ENCODE measurements at places on chromosomes 2 and 18.

GRCh38 chr2:165596788-165597187, 127.3 kb downstream of the CSRNP3 start:
- no peak for DNase-seq

DNA sequence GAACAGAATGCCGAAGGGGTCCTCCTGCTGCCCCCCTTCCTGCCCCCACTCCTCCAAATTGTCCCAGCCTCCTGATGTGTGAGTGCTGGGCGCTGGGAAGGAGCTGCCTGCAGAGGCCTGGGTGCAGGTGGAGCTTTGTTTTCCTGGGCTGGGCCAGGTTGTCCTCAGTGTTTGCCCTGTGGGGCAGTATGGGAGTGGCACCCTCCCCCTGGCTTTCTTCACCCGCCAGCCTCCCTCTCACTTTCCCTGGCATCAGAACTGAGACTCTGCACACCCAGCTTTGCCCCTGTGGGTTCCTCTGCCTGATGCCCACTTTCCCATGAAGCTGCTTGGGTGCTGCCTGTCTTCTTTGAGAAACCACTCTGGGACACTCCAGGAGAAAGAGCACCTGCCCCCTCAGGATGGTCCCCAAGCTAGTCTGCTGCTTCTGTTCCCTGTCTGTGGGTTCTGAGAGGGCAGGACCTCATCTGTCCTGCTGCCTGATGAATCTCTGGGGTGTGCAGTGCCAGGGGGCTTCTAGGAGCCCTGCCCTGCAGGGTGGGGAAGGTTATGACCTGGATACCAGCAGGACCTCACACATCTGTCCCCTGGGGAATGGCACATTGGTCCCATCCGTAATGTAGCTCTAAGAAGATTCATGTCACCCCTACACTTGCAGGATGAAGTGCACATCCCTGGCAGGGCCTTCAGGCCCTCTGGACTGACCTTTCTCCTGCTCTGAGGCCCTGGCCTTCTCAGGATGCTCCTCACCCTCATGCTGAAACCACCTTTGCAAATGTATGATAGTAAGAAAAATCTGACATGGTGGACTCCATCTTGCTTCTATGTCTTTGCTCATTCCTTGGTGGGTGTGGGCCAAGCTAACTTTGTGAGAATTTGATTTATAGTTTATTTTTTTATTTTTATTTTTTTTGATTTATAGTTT, 146.8 kb upstream of the HS6ST1 start:
- DNase-seq: no peak

- no peak for DNase-seq
Observed at GRCh38 chr2:36781907-36782720, 85.6 kb downstream of the VIT start.

DNA sequence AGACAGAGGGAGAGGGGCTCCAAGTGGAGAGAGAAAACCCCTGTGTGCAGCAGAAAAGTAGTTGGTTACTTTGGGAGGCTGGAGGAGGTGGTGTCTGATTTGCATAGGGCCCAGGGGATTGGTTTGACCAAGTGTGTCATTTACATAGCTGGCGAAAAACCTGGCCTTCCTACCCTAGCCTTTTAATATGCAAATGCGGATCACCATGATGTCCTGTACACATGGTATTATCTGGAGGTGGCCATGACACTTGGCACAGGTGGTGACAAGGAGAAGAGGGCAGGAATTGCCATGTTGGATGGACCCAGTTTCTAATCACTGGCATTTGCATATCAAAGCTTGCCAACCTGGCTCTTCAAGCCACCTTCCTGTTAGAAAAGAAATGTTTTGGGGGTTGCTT, 120.8 kb upstream of the CHAC2 start:
- DNase-seq: no peak

DNA sequence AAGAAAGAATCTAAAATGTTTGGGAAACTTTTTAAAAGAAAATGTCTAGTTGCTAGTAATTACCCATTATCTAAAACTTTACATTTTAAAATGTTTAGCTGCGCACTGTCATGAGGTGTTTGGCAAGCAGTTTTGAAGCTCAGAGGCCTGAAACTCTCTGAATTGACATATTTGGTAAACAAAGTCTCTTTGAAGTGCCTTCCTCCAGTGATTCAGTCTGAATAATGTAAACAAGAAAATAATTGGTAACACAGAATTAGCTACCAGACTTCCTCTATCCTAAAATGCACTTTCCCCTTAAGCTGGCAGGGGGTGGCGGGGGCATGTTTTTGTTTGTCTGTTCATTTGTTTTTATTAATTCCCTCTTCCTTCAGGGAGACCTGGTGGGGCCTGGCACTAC, 61.4 kb downstream of the WDR75 start:
- peak; percentile 13 for DNase-seq

- no peak for DNase-seq
Observed at GRCh38 chr2:26345283-26345544, 729 bp upstream of the SELENOI start.

GRCh38 chr18:10269261-10269660, 185.2 kb upstream of the APCDD1 start:
- DNase-seq: no peak

- DNase-seq: no peak
Observed at GRCh38 chr2:74149247-74149525, 1.5 kb upstream of the BOLA3 start.

DNA sequence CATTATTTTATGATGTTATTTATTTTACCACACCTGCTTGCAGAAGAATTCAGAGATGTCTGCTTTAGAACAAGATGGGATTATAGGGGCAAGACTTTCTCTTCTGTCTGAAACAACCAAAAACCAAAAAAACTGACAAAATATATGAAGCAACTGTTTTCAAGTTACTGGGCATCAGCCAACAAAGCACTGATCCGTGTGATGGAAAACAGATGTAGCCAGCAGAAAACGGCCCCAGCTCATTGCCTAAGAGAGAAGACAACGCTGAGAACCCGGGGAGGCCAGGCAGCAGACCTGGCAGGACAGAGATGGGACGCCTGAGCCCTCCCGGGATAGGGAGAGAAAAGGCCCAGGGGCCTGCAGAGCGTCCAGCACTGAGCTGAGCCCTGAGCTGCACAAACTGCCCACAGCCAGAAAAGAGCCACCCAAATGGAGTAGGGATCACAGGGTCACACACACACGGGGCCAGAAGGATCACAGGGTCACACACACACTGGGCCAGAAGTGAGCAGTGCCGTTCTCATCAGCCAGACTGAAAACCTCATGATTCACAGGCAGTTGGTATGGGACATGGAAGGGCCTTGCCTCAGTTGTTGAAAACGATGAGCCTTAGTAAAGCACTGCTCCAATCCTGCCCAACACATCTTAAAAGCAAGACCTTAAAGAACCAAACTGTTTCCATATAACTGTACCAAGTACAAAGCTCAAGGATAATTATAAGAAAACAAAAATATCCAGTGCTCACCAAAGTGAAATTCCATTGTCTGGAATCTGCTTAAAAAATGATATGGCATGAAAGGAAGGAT, 12.1 kb downstream of the PXDN start:
- DNase-seq: peak; percentile 75

GRCh38 chr2:209788925-209789324, 17.3 kb downstream of the UNC80 start:
- no peak for DNase-seq

GRCh38 chr2:21268878-21269224, 145.1 kb downstream of the TDRD15 start:
- no peak for DNase-seq

DNA sequence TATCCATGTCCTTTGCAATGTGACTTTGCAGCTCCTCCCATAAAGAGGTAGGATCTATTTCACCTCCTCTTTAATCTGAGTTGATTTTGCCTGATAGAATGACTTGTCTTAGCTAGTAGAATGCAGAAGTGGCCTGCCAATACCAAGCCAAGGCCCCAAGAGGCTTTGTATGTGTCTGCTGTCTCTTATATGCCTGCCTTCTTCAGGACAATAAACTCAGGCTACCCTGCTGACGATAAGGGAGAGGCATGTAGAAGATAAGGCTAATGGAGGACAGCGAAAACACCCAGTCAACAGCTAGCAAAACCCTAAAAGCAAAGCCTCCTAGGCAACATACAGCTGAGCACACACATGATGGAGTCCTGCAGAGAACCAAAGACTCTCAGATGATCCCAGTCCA, 1.8 kb upstream of the ZC3H8 start:
- no peak for DNase-seq

- DNase-seq: no peak
Observed at GRCh38 chr2:33391529-33392255, 84.8 kb upstream of the RASGRP3 start.

- DNase-seq: no peak
Observed at GRCh38 chr2:189261431-189261841, 81.9 kb upstream of the COL5A2 start.

GRCh38 chr2:210477496-210477895, 937 bp upstream of the LANCL1 start:
- no peak for DNase-seq

GRCh38 chr18:62870643-62871042, 155.3 kb downstream of the PHLPP1 start:
- no peak for DNase-seq

- DNase-seq: no peak
Observed at GRCh38 chr2:50707196-50707595, 324.7 kb downstream of the NRXN1 start.

DNA sequence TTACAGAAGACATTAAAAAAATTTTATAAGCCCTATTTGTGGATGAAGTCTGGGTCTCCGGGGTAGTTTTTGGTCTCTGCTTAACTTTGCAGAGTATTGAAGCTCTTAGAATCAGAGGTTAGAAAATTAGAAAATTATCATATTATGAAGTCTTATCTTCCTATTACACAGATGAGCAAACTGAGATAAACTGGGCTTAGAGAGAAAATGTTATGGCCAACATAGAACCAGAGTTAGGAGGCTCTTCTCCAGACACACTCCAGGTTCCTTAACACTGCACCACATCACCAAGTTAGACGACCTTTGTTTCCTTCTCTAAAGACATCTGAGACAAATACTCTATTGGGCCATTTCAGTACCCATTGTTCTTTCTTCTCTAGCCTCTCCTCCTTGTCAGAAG, 36.7 kb upstream of the NEB start:
- DNase-seq: no peak

DNA sequence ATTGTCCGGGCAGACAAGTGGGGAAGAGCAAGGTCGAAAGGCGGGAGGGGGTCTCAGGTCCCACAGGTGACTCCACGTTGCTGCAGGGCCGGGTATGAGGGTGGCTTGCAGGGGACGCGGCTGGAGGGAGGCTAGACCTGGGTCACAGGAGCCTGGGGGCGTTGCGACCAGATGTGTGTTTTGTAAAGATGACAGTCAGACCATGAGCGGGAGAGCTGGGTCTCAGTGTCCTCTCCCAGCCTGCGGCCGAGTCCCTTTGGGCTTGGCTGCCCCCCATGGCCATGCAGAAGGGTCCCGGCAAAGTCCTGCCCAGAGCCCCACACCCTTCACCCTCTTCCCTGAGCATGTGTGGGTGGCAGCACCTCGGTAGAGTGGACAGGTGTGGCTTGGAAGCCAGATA, 239.2 kb downstream of the ATAD2B start:
- DNase-seq: no peak

DNA sequence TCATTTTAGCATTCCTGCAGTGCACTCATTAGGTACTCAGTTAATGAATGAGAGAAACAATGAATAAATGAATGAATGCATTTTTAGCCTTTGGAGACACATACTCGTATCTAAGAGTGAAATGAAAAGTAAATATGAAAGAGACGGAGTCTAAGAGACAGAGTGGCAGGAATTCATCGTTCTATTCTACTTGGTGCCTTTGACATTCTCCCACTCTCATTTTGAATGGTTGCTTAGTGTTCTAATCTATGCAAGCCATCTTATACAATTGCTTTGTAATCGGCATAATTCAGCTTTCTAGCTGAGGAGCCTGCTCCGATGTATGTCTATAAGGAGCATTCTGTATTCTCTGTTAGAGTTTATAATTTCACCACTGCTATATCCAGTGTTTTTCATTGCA, 554.9 kb downstream of the PLCL1 start:
- no peak for DNase-seq

- no peak for DNase-seq
Observed at GRCh38 chr2:146730882-146731281, 1113.9 kb upstream of the ACVR2A start.

GRCh38 chr2:3214065-3214464, 163.6 kb downstream of the EIPR1 start:
- no peak for DNase-seq

GRCh38 chr18:8816220-8816619, 110.9 kb downstream of the MTCL1 start:
- no peak for DNase-seq

Measured in brain pericyte (primary cell).